ENCODE measurements at places on chromosomes 13 and 19.

- DNase-seq: no peak
Measured at GRCh38 chr19:12513531-12514061, 29.0 kb upstream of the ZNF709 start.

GRCh38 chr19:10006335-10006708 lies 4.0 kb downstream of the COL5A3 start:
- no peak for DNase-seq

DNA sequence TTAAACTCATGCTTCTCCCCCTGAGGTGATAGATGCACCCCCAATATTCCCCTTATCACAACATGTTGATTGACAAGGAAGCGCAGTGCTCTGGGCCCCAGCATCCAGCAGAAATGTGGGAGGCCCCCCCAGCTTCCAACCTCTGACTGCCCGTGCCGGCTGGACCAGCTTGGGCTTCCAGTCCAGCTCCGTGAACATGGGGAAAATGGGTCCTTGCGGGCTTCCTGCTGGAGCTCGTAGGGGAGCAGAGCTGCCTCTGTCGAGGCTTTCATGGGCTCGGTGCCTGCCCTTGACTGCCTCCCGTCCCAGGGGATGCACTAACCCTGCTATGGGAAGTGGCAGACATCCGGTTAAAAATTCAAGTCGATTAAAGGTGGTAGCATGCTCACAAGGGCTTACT lies 188.9 kb downstream of the COL4A1 start:
- DNase-seq: no peak

GRCh38 chr13:83153848-83154247 lies 728.4 kb downstream of the SLITRK1 start:
- no peak for DNase-seq

GRCh38 chr13:110509971-110510786 lies 51.3 kb downstream of the RAB20 start:
- DNase-seq: no peak

DNA sequence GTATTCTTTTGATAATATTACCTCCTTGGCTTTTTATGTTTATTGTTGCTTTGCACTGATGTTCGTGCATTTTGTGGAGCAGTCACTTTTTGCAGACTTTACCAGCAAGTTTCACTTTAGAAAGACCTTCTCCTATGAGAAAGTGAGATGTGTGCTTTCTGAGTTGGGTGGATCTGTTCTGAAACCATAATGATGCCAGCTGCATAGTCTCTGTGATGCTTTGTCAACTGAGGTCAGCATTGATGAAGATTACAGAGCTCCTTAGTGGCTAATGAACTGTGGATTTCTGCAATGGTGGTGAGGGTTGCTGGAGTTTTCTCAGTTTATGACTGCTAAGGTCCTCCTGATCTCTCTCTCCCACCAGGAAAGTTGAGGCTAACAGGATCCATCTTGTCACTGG lies 309.9 kb upstream of the SLITRK6 start:
- no peak for DNase-seq

DNA sequence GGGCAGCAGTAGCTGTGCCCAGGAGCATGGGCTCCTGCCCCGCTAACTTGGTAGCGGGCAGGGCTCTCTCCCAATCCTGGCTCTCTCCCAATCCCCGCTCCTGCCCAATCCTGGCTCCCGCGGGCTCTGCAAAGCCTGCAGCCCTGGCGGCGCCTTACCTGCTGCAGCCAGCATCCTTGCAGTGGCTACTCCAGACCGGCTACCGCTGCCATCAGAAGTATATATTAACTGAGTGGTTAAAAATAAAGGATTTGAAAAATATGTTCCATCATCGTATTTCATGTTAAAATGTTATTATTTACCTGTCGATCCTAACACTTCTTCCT lies 698.2 kb downstream of the SLITRK1 start:
- DNase-seq: no peak

GRCh38 chr13:76982061-76982460 lies 9.8 kb upstream of the CLN5 start:
- no peak for DNase-seq

DNA sequence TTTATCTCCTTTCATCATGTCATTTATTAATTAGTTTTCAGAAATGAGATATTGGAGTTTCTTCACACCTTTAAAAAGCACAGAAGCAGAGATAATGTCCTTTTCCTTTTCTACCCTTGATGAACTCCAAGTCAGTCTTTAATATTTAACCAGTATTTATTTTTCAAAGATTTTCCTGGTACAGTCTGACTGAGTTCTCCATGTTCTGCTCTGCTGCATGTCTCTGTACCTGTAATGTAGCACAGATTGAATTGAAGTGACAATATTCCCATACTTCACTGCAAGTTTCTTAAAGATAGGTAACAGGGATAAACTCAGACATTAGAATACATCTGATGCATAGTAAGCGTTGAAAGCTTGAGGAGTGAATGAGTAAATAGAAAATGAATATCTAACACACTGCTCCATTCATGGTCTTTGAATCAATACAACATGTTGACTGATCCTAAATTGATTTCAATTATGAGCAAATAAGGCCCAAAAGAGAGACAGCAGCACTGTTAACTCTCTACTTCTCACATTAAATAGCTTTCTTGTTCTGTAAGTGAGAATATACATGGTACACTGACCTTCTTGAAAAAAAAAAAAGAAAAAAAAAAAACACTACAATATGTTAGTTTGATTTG lies 1323.6 kb upstream of the PRR20A start:
- DNase-seq: no peak

GRCh38 chr19:33878910-33879810 lies 82.5 kb downstream of the KCTD15 start:
- no peak for DNase-seq

DNA sequence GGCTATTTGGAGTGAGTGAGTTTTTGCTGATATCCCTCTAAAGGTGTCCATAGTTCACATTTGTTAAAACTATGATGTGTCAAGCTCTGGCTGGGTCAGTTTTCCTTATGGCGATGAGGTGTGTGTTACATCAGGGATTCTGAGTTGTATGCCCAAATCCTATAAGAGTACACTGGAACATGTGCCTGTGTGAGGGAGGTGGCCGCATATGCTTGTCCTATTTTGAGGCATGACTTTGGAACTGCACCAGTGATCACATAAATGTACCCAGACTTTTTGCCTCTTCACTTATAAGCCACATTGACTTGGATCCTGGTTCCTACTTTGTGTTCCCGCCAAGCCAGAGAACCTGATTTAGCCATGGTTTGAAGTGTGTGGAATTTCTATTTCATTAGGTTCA lies 140.3 kb upstream of the RXFP2 start:
- no peak for DNase-seq

GRCh38 chr19:36009633-36010379 lies 1.2 kb upstream of the SYNE4 start:
- no peak for DNase-seq

- DNase-seq: no peak
Measured at GRCh38 chr13:80413611-80414010, 72.7 kb upstream of the SPRY2 start.

- DNase-seq: no peak
Measured at GRCh38 chr13:46795321-46795720, 1.6 kb downstream of the ESD start.

GRCh38 chr13:46192412-46192811 lies 10.4 kb upstream of the LCP1 start:
- no peak for DNase-seq

- peak; percentile 63 for DNase-seq
Measured at GRCh38 chr13:113862931-113863523, 849 bp downstream of the GAS6 start.

GRCh38 chr13:99830931-99831330 lies 140.6 kb downstream of the ZIC5 start:
- no peak for DNase-seq

DNA sequence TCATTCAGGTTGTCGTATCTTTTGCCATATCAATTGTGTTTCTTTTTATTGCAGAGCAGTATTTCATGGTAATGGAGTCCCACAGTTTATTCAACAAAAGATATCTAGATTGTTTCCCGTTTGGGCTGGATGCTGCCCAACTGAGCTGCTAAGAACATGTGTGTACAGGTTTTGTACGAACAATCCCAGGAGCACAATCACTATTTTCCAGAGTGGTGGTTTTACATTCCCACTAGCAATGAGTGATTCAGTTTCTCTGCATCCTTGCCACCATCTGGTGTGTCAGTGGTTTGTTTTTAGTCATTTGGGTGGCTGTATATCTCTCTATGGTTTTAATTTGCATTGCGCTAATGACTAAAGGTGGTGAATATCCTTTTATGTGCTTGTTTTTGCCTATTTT lies 52.7 kb upstream of the ZDHHC20 start:
- DNase-seq: no peak

- DNase-seq: no peak
Measured at GRCh38 chr19:6223461-6224307, 56.1 kb downstream of the MLLT1 start.

- no peak for DNase-seq
Measured at GRCh38 chr13:73571376-73571775, 512.6 kb downstream of the KLF5 start.

- no peak for DNase-seq
Measured at GRCh38 chr13:21025539-21025938, 35.8 kb downstream of the LATS2 start.

DNA sequence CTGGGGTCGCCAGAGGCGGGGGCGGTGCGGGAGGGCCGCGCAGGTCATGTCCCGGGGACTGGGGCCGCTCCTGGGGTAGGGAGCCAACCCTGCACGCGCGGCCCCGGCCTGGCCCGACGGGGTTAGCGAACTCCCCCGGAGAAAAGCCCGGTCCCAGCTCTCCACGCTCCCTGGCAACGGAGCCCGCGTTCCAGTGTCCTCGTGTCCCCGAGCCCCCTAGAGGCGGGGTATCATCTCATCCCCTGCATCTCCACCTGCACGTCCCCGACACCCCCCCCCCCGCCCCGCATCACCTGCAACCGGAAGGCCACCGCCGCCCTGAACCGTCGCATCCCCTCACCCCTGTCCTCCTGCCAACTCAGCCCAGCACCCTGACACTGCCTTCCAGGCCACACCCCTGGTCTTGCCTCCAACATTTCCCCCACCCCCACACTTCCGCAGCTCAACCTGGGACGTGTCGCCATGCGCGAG lies 2.7 kb downstream of the WDR88 start:
- DNase-seq: peak; percentile 72

GRCh38 chr13:114219392-114219791 lies 15.3 kb upstream of the CDC16 start:
- no peak for DNase-seq

- no peak for DNase-seq
Measured at GRCh38 chr13:72760189-72760588, 21.5 kb downstream of the DIS3 start.

GRCh38 chr13:30145709-30146367 lies 161.5 kb downstream of the KATNAL1 start:
- no peak for DNase-seq

GRCh38 chr19:7856679-7857663 lies 17.2 kb downstream of the PRR36 start:
- DNase-seq: no peak

DNA sequence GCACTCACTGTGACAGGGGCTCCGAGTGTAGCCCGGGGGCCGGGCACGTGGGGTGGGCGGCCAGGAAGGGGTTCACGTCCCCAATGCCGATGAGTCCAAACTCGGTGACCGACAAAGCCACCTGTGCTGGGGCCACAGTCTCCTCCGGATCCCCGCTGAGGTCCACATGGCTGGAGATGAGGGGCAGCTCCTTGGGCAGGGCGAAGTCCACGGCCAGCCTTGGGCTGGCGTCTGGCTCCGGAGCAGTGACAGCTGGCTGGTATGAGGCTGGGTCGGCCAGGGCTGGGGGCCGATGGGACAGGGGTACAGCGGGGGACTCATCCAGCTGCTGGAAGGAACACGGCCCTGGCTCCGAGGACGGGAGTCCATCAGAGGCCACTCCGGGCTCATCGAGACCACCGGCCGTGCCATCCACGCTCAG lies 15.9 kb upstream of the PLPP2 start:
- no peak for DNase-seq

GRCh38 chr13:39970177-39970846 lies 314.9 kb downstream of the COG6 start:
- no peak for DNase-seq

DNA sequence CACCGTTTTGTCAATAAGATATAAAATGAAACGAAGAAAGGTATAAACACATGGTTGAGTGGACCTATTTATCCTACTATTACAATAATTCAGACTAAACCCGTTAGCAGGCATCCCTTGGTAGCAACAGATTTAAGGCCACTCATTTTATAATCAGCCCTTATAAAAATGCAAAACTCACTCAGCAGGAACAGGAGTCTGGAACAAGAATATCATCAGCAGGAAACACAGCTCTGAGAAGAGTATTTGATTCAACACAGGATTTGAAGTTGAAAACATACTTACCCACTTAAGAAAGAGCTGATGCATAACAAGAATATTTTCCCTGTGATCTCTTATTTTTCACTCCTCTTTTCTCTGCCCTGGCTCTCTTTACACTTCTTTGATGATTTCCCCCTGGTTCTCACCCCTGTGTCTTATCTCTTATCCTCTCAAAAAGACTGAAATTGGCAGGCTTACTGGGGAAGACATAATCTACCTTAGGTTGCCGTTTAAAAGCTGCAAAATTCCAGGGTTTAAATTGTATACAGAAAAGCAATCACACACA lies 1722.7 kb downstream of the SLITRK5 start:
- DNase-seq: no peak

- DNase-seq: no peak
Measured at GRCh38 chr13:75426421-75426820, 55.5 kb downstream of the TBC1D4 start.

GRCh38 chr19:12868540-12869112 lies 12.6 kb downstream of the DNASE2 start:
- no peak for DNase-seq

DNA sequence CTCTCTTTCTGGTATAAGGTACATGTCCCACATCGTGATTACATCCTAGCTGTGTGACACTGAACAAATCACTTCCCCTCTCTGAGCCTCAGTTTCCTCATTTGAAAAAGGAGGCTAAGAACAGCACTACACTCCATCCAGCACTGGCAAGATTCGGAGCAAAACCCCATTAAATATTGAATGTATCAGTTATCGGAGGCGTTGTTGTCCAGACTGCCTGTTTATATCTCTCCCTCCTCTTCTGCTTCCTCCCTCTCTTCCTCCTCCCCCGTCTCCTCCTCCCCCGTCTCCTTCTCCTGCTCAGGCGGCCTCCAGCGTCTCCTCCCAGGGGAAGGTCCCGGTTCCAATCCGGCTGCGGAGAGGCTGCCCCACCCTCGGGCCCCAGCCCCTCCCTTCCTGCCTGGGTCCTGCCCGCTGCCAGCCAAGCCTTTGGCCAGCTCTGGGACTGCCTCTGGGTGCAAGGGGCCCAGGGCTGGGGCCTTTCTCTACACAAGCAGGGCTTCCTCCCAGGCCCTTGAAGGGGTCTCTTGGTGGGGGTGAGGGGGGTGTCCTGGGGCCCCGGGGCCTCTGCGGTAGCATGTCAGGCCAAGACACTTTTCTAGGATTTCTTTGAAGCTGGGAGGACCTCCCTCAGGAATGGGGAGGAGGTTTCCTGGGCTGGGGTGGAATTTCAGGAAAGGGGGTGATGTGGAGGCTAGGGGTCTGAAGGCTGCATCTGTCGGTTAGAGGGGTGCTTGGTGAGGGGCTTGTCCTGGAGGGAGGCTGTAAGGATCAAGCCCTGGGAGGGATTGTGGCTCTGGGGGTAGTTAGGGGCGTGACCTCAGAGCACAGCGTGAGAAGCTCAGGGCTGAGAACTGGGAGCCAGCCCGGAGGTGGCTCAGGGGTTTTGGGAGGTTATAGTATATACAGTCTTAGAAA lies 1.9 kb downstream of the RRAS start:
- DNase-seq: no peak

- no peak for DNase-seq
Measured at GRCh38 chr13:104625201-104625600, 1559.0 kb upstream of the SLC10A2 start.

GRCh38 chr19:1275976-1276627 lies 772 bp downstream of the FAM174C start:
- DNase-seq: no peak
